Stimulated activated CD4-positive, alpha-beta T cell treated with anti-CD3 and anti-CD28 coated beads, TNF-alpha, amount 100 ng/mL, for 48 hours (primary cell): ENCODE measurements at places on chromosomes 13 and 19.

GRCh38 chr13:106061781-106062180, 473.7 kb downstream of the EFNB2 start:
- DNase-seq: no peak

DNA sequence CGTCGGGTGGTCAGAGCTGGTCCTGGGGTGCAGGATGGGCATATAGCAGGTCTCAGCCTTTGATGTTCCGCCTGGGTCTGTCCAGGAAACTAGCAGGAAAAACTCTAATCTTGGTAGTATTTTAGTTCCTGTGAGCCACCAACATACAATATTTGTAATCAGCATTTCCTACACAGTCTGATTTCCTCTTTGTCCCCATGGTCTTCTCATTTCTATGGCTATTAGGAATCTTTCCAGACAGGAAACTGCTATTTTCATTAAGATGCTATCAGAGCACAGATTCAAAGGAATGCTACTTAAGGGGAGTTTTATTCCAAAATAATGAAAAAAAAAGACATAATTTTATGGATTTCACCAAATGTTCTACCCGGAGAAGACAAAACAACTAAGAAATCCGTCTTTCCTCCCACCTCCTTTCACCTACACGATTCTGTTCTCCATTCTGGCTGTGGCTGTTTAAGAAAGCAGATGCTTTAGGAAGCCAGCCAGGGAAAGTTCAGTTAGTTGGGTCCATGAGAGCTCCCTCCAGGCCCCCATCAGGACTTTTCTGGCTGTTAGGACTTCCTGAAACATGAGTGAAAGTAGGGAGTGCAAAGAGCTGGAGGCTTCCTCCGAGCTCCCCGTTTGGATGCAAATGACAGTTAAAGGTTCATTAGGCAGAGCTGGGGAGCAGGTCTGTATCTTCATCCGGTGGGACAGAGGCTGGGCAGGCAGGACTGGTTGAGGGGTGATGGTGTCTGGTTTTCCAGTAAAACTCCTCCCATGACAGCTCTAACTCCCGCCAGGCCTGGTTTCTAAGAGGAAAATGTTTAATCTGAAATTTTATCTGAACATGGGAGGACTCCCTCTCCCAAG, 36.3 kb downstream of the SHISA2 start:
- no peak for DNase-seq

GRCh38 chr13:112900691-112901091, 68.3 kb upstream of the MCF2L start:
- no peak for DNase-seq

- DNase-seq: no peak
Measured at GRCh38 chr13:51096131-51096530, 14.9 kb downstream of the C13orf42 start.

DNA sequence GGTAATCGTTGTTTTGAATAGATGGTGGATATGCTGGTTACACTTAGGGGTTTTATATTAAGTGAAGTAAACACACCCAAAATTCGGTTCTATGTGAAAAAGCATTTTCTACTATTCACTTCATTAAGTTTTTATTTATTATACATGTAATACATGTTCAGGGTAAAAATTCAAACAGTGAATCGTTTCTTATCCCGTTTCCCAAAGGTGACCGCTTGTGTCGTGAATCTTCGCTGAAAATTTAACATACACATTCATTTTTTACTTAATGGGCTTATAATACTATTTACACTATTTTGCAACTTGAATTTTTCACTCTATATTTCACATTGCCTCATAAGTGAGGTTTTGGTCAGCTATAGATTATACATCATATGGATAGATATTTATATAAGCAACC, 24.5 kb downstream of the IPO5 start:
- no peak for DNase-seq

DNA sequence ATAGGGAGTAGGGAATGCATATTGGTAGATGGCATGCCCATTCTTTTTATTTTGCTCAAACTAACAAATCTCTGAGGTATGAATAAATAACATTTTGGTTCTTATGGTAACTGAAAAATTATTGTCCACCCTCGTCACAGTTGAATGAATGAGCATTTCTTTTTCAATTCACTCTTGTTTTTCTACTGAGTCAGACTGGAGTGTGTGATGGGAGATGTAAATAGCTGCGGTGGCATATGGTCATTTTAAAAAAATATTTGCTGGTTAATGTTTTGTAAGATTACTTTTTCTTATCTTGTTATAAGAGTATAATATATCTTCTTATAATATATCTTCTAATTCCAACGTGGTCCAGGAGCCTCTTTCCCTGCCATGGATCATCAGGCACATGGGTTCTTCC, 586.5 kb downstream of the SLITRK5 start:
- DNase-seq: no peak

GRCh38 chr19:41699231-41699967, 9.0 kb upstream of the CEACAM5 start:
- no peak for DNase-seq

DNA sequence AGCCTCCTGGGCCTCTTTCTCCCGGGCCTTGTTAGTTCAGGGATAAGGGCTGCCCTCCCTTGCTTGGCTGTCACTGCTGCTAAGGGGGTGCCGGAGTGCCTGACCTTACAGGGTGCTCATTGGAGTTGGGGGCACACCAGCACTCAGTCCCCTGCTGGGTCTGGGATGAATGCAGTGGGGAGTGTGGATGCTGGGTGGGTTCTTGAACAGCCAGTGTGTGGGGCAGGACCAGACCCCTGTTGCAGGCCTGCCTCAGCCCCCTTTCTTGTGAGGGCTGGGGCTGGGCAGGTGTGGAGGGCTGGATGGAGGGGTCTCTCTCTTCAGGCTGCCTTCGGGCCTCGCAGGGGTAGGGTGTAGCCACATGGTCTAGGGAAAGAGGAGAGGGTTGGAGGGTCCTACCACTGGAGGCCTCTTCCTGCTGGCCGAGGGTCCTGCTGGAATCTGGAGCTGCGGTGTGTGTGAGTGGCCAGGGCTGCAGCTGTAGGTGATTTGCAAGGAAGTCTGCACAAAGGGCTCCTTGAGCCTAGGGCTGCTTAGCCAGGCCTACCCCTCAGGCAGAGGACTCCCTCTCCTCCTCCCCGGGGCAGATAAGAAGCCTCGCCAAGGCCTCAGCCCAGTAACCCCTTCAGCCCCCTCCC, 3.2 kb downstream of the CEBPA start:
- DNase-seq: no peak

DNA sequence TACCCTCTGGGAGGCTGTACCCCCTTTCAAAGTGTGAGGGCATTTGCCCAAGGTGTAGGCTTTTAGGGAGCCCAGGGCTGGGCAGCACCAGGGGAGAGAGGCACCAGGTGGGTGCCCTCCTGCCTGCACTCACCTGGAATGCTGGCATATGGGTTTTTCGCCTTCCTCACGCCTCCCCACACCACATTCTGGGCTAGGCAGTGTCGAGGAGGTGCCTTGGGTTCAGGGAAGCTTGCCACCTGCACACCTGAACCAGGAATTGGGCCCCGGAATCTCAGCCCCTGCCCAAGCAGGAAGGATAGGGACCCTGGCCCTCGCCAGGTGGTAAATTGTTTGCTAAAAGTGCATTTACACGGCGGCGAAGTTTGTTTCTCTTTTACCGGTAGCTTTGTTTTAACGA, 5.1 kb upstream of the TSHZ3 start:
- DNase-seq: no peak
